ENCODE measurements at places on chromosomes 12 and 14.

GRCh38 chr12:119375883-119376190, 41.3 kb downstream of the CCDC60 start:
- DNase-seq = no peak

GRCh38 chr14:93708800-93709199, 79.5 kb downstream of the PRIMA1 start:
- DNase-seq = no peak

- DNase-seq = no peak
Measured at GRCh38 chr14:104341532-104342434, 203.4 kb downstream of the KIF26A start.

GRCh38 chr14:73973497-73973896, 23.4 kb downstream of the COQ6 start:
- DNase-seq = no peak

DNA sequence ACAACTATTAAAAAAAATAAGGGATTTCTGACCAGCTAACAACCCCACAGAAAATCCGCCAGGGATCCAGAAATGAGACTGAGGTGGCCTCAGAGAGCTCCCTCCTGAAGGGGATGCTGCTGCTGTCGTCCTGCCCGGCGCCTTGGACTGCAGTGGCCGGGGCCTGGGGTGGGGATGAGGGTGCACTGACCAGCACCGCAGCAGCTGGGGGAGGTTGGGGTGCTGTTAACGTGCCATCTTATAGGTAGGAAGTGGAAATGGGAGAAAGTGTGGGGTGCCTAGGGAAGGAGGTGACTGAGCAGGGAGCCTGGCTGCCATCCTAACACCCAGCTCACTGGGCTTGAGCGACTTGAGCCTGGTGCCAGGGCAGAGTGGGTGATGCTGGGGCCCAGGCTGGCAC, 32.0 kb downstream of the DDX11 start:
- DNase-seq = no peak

- DNase-seq = no peak
Measured at GRCh38 chr12:26090836-26091510, 33.9 kb downstream of the BHLHE41 start.

- no peak for DNase-seq
Measured at GRCh38 chr12:121238604-121239350, 28.8 kb downstream of the P2RX4 start.

GRCh38 chr12:31474751-31475150, 116.2 kb downstream of the DENND5B start:
- DNase-seq = no peak

DNA sequence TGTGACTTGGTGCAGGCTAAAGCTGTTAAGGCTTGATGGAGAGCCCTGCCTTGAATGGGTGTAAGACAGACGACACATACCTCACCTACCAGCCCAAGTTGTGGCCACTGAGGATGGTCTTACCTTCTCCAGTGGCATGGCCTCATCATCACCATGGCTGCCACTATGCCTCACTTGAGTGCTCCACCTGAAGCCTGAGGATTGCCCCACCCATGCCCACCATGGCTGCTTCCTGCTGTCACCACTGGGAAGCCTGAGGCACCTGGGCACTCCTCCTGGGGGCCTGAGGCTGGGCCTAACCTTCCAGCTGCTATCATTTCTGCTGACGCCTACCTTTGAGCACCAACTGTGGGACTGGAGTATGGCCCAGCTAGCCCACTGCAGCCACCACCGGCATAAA, 1605.7 kb upstream of the FLRT2 start:
- DNase-seq = no peak

DNA sequence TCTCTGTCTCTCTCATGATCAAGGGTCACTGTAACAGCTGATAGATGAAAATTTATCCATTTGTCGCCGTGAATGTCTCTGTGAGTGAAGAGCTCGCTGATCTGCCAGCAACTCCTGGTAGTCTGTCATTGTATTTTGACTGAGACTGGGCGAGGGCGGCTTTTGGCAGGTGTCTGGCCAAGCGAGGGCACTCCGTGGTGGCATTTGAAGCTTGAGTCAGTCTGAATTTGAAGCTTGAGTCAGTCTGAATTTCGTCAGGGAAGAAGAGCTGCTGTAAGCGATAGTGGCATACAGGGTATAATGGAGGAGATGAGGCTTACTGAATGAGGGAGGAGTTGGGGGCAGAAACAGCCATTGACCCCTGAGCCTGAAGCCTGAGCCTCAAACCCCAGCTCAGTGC, 56.8 kb upstream of the FAM181A start:
- no peak for DNase-seq

- peak; percentile 53 for DNase-seq
Measured at GRCh38 chr12:30694412-30695198, 1.1 kb downstream of the IPO8 start.

GRCh38 chr12:22576473-22576872, 32.1 kb upstream of the C2CD5 start:
- DNase-seq = no peak

DNA sequence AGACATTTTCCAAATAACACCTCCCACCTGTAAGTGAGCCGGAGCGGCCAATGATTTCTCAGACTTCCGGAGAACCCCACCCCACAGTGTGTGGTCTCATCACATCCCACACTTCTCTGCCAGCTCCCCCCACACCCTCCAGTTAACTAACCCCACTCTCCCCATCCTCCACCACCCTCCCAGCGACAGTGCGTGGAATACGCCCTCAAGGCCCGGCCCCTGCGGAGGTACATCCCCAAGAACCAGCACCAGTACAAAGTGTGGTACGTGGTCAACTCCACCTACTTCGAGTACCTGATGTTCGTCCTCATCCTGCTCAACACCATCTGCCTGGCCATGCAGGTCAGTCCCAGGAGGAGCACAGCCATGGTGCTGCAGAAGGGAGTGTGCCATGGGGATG, 184.4 kb upstream of the FKBP4 start:
- no peak for DNase-seq

GRCh38 chr12:69238589-69239351, 599 bp upstream of the CPSF6 start:
- DNase-seq = no peak

GRCh38 chr12:42683933-42684801, 94.6 kb upstream of the PRICKLE1 start:
- no peak for DNase-seq

GRCh38 chr14:81172881-81173280, 47.9 kb downstream of the GTF2A1 start:
- no peak for DNase-seq

DNA sequence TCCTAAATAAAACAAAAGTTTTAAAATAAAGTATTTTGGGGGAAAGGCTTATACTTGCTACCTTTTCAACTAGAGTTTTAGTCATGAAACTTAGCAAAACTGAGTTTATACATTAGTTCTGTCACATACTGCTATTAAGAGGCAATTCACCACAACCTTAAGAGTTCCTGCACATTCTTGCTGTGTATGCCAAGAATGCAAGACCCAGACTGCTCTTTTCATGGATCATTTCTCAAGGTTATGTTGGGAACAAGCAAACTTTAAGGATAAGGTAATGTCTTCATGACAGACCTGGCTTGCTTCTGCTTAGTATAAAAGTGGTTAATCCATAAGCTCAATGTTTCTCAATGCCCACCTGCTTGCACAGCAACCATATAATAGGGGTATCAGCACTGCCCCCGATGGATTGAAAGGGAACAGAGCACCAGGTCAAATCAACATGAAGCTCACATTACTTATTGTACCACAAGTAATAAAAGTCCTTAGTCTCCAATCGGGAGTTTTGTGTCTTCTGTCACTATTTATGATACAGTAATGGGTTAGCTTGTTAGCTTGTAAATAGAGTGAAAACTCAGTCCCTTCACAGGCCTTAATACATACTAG, 67.6 kb downstream of the KIF21A start:
- DNase-seq = no peak

GRCh38 chr14:70988452-70988851, 81.2 kb downstream of the PCNX1 start:
- DNase-seq = no peak

- DNase-seq = no peak
Measured at GRCh38 chr12:116694653-116695463, 43.0 kb downstream of the SPRING1 start.

- DNase-seq = no peak
Measured at GRCh38 chr14:47507861-47508260, 167.5 kb downstream of the MDGA2 start.

- no peak for DNase-seq
Measured at GRCh38 chr12:8899830-8900229, 14.5 kb upstream of the PHC1 start.

DNA sequence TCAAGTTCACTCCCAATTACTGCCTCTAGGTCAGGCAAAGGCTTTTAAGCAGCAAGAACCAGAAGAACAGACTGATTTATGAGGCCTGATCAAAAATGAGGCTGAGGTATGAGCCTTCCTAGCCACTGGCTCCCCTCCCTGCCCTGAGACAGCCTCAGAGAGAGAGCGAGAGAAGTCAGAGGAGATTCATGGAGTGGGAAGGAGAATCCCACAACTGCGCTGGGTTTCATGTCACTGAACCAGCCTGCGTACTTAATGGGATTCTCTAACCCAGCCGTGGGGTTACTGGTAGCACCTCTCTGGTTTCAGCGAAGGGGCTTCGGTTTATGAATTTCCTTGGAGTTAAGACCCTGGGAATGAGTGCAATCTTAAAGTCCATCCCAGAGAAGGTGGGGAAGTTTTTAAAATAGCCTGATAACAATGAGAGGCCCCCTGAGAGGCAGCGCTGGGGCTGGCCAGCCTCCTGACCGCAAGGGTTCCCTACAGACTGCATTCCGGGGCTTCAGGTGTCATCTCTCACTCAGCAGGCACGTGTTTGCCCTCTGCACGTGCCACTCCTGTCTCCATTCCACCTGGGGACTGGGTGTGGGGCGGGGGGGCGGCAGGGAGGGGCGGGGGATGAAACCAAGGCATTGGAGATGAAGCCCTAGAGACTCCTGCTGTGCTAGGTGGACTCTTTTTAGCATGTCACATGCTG, 6.1 kb upstream of the GPRC5A start:
- no peak for DNase-seq

- no peak for DNase-seq
Measured at GRCh38 chr12:68321140-68321539, 11.0 kb downstream of the MDM1 start.

DNA sequence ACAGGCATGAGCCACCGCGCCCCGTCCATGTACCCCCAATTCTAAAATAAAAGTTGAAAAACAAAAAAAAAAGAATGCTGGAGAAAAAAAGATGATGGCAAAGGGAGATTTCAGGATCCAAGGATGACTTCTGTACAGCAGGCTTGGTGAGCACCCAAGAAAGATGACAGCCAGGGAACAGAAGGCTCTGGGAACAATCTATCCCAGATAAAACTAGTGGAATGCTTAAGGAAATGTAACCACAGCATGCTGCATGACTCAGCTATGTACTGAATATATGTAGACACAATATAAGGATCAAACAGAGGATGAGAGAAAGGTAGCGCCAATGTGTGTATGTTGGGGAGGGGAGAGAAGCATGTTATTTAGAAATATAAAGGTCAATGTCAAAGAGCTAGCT, 123.7 kb upstream of the TMTC1 start:
- no peak for DNase-seq

GRCh38 chr12:89731614-89732013, 23.0 kb upstream of the ATP2B1 start:
- no peak for DNase-seq

- DNase-seq = no peak
Measured at GRCh38 chr12:94089891-94090290, 58.5 kb upstream of the PLXNC1 start.

DNA sequence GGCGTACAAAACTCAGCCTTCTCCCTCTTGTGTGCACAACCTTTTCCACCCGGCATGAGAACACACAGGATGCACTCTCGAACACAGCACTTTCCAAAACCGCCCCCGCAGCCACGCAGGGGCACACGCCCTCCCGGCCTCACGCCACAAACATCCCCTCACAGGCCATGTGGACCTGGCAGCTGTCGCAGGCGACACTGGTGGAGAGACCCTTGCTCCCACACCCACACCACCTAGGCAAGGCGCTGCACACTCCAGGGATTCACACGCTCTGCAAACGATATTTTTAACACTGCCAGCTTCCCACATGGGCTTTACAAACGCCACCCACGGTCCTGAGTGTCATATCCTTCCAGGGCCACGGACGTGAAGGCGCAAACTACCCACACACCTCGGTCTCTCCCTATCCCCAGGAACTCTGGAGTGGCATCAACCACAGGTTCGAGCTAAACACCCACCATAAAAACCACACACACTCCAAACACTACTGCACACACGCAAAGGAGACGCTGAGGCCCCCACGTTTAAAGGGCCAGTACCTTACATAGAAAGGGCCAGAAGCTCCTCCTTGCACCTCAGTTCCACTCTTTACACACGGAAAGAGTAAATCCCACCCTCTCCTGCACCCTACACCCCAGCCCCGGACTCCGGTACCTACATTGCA, 12.4 kb upstream of the ITGB7 start:
- no peak for DNase-seq
